ENCODE measurements at places on chromosomes 12 and 14. TPM values are rescaled to one million over a fixed set of nuclear protein-coding genes. Genes with fewer than 3 reads are reported as not detected.
A peak's percentile ranks its signal among the peaks of the same experiment; 100 is the strongest.

DNA sequence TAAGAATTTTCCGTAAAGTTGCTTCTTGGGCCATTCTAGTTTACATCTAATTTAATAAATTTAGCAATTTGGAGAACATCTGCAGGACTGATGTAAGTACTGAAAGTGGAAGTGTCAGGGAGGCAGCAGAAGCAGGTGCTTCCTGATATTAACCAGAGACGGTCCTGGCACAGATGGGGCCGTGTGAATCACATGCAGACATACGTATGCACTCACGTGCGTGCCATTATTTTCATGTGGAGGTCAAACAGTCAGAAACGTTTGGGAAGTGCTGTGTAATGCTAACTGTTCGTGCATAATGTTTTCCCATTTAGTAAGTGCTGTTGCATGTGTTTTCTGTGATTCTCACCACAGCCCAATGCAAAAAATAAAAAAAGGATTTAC lies 87.8 kb upstream of the DYNC1H1 start:
- no peak for DNase-seq
- H3K4me1 ChIP-seq: no peaks in the 10 kb centered on the region
- H3K36me3 ChIP-seq: peaks cover 2% of the 10 kb centered on the region

PRICKLE1 gene
- total RNA-seq: 15.6 TPM

GRCh38 chr14:92717571-92718042 lies 30.8 kb downstream of the LGMN start:
- H3K4me3 ChIP-seq: no peak overlapping the region
- no peak for DNase-seq
- H3K36me3 ChIP-seq: peaks cover 3% of the 10 kb centered on the region

- H3K4me1 ChIP-seq: peaks cover 7% of the 10 kb centered on the region
- no peak overlapping the region for H3K27ac ChIP-seq
- no peak overlapping the region for H3K4me3 ChIP-seq
- DNase-seq: no peak
These were observed 92.7 kb downstream of the BORCS5 start for GRCh38 chr12:12449533-12450025.

GRCh38 chr12:50302686-50303085 lies 19.4 kb upstream of the LIMA1 start:
- no peaks in the 10 kb centered on the region for H3K36me3 ChIP-seq
- no peak for DNase-seq
- H3K27ac ChIP-seq: no peak overlapping the region
- peaks cover 4% of the 10 kb centered on the region for H3K4me1 ChIP-seq
- peaks cover 1% of the 10 kb centered on the region for H3K27me3 ChIP-seq

DNA sequence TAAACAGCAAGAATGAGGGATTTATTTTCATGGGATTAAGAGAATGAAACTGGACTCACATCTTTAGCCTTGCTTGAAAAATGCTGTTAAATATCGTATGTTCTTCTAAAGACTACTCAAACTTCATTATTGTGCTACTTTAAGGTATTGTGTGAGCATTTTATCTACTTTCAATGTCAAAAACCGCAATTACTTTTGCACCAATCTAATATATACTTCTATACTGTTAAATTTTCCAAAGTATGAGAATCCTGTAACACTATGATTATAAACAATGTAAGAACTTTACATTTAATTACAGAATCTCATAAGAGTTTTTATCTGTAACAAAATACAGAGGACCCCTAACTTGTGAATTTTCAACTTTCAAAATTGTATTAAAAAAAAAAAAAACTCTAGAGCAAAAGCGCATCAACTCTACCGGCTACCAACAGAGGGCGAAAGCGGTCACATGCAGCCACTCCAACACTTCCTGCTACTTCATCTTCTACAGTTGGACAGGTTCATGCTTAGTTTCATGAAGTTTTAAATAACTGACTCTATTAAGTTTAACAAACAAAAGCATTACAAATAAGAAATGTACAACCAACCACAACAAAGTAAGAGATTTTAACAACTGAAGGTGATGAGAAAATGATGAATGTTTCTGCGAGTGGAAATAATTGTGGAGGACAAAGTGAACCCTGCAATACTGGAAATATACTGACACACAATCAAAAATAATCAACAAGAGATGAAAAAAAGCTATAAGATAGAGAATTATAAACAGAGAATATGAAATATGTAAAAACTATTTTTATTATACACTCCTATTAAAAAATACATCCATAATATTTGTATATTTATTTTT lies 210.9 kb downstream of the MED13L start:
- no peak overlapping the region for H3K27ac ChIP-seq
- peak; percentile 57 for DNase-seq
- peaks cover 1% of the 10 kb centered on the region for H3K27me3 ChIP-seq
- H3K4me1 ChIP-seq: peaks cover 20% of the 10 kb centered on the region
- H3K4me3 ChIP-seq: no peak overlapping the region

DNA sequence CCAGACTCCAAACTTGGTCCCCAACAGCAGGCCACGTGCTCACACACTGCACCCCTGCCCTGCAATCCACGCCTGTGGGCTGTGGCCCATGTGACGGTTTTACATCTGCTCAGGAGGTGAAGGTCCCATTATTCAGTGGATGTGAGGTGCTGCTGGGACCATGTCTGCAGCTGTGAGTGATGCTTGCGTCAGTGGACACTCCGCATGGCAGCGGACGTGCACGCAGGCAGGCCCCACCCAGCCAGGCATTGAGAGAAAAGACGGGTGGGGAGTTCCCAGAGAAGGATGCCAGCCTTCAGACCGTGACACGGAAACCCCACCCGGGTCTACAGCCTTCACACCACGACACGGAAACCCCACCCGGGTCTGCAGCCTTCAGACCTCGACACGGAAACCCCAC lies 67.6 kb downstream of the NOC4L start:
- DNase-seq: no peak
- H3K4me3 ChIP-seq: no peak overlapping the region
- peaks cover 3% of the 10 kb centered on the region for H3K4me1 ChIP-seq
- peaks cover 20% of the 10 kb centered on the region for H3K27me3 ChIP-seq
- H3K27ac ChIP-seq: no peak overlapping the region
- H3K36me3 ChIP-seq: peaks cover 2% of the 10 kb centered on the region

DNA sequence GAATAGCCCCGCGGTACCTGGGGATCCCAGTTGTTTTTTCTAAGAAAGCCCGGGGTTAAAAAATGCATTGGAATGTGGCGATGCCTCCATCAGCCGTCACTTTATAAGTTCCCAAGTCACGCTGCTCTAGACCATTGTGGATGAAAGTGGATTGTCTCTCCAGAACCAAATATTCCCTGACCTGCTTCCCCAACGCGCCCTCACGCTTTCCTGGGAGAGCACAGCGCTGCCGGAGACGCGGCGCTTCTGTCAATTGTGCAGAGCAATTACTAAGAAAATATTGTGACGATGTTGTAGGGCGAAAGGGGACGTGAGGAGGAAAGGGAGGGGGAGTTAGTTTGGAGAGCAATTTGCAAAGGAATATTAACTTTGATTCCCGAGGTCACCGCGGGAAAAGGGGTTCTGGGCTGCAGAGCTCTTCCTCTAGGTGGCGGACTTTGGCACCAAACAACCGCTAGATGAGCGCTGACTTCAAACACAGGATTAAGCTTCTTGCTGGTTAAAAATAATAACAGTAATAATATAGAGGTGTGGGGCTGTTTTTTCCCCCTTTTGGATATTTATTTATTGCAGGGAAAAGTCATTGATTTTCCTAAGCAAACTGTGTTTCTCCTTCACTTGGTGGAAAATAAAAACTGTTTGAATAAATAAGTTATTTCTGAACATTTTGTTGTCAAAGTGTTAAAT lies 9.6 kb upstream of the FOXG1 start:
- H3K36me3 ChIP-seq: no peaks in the 10 kb centered on the region
- H3K4me1 ChIP-seq: peaks cover 38% of the 10 kb centered on the region
- peak; percentile 53 for DNase-seq
- no peak overlapping the region for H3K27ac ChIP-seq

DNA sequence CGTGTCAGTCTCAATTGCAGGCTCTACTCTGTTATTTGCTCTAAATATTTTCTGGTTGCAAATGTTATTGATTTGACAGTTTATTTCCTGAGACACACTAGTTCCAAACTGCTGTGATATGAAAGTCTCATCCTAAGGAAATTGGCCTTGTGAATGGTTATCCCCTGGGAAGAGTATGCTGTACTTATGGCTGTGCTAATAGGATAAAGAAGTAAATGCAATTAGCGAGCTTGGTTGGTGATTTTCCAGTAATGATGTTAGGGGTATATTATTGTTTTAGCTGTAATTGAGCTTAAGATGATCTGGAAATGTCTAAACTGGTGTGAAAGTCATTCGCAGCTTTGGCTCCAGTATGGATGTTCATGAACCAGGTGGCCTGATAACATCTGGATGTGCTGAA lies 197.9 kb downstream of the SUDS3 start:
- no peaks in the 10 kb centered on the region for H3K27me3 ChIP-seq
- no peaks in the 10 kb centered on the region for H3K36me3 ChIP-seq
- no peak overlapping the region for H3K27ac ChIP-seq

LRRC43 gene
- total RNA-seq: 0.31 TPM

GRCh38 chr14:76968621-76969063 lies 59.9 kb downstream of the IRF2BPL start:
- peaks cover 10% of the 10 kb centered on the region for H3K27me3 ChIP-seq
- no peaks in the 10 kb centered on the region for H3K4me1 ChIP-seq
- H3K4me3 ChIP-seq: no peak overlapping the region

DNA sequence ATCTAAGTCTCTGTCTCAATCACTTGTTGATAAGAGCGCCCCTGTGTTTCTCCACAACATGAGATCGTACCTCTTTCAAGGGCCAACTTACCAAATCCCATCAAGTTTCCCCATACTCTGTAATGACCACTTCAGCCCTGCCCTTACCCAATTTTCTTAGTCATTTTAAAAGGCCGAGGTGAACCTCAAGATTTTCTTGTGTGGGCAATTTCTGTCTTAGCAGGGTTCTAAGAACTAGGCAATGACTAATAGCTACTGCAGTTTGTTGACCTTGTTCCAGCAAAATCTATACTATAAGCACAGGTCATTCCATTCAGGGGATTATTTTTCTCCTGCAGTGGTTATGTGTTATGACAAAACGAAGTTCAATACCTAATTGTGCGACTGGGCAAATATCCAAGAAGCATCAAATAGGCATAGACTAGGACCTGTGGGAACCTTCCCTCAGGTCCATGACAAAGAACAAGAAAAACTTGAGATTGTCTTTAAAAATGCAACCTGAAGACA lies 359.8 kb downstream of the PCNX1 start:
- no peaks in the 10 kb centered on the region for H3K36me3 ChIP-seq
- H3K27me3 ChIP-seq: no peaks in the 10 kb centered on the region
- no peak overlapping the region for H3K4me3 ChIP-seq
- DNase-seq: no peak
- no peak overlapping the region for H3K27ac ChIP-seq

PROX2 gene
- total RNA-seq: 0.08 TPM

DNA sequence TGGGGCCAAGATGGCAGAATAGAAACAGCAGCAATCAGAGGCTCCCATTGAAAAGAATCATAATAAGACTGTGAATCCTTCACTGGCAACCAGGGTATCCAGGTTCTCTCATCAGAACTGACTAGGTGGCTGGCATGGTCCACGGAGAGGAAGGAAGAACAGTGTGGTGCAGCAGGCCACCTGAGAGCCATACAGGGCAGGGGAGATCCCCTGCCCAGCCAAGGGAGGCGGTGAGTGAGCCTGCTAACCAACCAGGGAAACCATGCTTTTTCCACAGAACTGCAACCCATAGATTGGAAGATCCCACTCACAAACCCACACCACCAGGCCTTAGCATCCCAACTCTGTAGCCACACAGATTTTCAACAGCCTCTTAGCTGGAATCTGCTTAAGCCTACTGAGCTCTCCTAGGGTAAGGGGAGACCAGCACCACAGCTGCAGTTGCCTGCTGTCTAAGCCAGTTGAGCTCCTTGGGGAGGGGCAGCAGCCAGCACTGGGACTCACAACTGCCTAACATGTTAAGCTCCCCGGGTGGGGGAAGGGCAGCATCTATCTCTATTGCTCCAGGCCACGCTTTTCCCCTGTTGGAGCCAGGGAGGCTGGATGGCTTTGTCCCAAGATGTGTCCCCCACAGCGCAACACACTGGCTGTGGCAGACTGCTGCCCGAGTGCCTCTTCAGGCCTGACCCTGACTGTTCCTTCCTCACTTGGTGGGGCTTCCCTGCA lies 342.6 kb upstream of the CCDC196 start:
- H3K36me3 ChIP-seq: no peaks in the 10 kb centered on the region
- no peak for DNase-seq
- no peak overlapping the region for H3K4me3 ChIP-seq
- no peak overlapping the region for H3K27ac ChIP-seq

DNA sequence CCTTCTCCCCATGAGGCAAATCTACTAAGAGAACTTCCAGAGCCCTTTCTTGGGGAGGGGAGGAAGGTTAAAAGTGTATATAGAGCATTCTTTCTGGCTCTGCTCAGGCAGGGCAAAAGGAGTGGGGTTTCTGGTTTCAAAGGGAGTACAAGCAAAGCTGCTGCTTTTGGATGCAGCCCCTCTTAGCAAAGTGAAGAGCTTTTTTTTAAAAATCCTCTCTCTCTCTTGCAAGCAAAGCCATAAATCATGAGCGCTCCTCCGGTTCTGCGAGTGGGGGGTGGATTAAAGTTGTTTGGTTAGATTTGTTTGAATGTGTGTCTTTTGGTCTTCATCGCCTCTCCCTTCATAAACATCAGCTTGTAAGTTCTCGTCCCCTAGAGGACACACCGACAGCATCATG lies 546.6 kb upstream of the TBX3 start:
- H3K27ac ChIP-seq: no peak overlapping the region
- H3K27me3 ChIP-seq: peaks cover 1% of the 10 kb centered on the region
- DNase-seq: no peak
- H3K4me3 ChIP-seq: no peak overlapping the region
- no peaks in the 10 kb centered on the region for H3K4me1 ChIP-seq

GRCh38 chr14:64639340-64639821 lies 64.8 kb upstream of the PLEKHG3 start:
- H3K4me3 ChIP-seq: no peak overlapping the region
- no peaks in the 10 kb centered on the region for H3K36me3 ChIP-seq
- H3K27me3 ChIP-seq: peaks cover 1% of the 10 kb centered on the region
- no peak for DNase-seq
- H3K4me1 ChIP-seq: peaks cover 29% of the 10 kb centered on the region

DNA sequence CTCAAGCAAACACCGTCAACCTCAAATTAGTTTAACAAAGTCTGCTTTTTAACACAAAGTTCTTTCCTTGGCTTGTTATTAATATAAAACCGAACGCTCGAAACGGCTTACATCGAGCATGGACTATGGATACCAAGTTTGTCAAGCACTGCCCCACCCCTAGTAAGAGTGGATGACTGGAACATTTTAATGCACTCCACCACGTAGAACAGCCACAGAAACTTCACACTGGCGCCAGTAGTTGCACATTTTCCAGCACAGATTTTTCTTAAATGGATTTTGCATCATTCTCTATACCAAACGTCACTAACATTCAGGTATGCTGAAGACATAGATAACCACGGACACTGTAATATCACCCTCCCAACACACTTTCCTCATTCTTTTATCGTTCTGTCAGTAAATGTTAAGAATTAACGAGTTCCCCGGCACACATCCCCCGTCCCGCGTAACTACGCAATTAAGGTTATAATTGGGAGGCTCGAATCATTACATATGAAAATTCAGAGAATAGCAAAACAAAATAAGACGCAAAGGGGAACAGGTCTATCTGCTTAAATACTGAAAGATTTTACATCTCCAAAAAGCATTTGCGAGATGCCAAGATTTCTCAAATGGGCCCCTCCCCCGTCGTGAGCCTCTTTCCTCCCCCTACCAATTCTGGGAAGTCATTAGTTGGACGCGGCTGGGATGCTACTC lies 990 bp downstream of the FERMT2 start:
- peaks cover 17% of the 10 kb centered on the region for H3K36me3 ChIP-seq
- H3K4me3 ChIP-seq: peak overlapping the region; percentile 97
- H3K4me1 ChIP-seq: peaks cover 43% of the 10 kb centered on the region
- peaks cover 15% of the 10 kb centered on the region for H3K27me3 ChIP-seq
